Suppressor macrophage treated with lipopolysaccharide for 1 hour (primary cell): ENCODE measurements at places on chromosomes 6 and 20.

- DNase-seq = peak; percentile 62
Observed at GRCh38 chr6:148776321-148777308, 29.8 kb downstream of the UST start.

DNA sequence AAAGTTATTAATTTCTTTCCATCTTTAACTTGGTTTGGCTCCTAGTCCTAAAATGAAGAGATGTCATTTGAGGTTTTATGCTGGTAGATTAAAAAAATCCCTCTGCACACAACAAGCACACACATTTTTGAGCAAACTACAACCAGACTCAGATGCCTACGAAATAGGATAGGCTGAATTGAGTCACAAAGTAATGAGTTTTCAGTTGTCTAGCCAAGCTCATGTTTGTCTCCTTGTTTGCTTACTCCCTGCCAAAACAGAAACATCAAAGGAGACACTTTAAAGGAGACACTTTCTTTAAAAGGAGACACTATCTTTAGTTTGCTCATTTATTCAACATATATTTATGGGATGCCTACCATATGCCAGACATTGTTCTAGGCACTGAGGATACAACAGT is 56.2 kb downstream of the TPBG start:
- no peak for DNase-seq

DNA sequence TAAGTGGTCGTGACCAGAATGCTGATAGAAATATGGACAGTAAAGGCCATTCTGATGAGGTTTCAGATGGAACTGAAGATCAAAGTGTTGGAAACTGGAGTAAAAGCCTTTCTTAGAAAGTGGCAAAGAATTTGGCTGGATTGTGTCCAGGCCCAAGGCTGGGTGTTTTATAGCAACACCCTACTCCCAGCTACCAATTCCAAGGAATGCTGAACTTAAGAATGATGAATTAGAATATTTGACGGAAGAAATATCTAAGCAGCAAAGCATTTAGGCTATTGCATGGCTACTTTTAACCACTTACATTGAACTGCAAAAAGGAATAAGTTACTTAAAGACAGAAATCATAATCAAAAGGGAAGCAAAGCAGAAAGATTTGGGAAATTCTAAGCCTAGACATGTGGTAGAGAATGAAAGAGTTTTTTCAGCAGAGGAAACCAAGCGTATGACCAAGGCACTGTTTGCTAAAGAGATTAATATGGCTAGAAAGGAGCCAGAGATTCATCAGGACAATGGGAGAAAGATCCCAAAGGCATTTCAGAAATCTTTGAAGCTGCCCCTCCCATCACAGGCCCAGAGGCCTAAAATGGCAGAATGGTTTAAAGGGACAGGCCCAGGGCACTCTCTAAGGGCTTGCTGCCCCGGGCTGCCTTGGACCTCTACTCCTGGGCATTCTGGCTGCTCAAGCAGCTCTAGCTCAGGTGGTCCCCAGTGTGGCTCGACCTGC is 25.8 kb downstream of the SDHAF4 start:
- DNase-seq = no peak

- DNase-seq = no peak
Observed at GRCh38 chr20:21936720-21937380, 231.4 kb downstream of the PAX1 start.

GRCh38 chr6:27962506-27962905 is 5.5 kb downstream of the OR2B6 start:
- no peak for DNase-seq

DNA sequence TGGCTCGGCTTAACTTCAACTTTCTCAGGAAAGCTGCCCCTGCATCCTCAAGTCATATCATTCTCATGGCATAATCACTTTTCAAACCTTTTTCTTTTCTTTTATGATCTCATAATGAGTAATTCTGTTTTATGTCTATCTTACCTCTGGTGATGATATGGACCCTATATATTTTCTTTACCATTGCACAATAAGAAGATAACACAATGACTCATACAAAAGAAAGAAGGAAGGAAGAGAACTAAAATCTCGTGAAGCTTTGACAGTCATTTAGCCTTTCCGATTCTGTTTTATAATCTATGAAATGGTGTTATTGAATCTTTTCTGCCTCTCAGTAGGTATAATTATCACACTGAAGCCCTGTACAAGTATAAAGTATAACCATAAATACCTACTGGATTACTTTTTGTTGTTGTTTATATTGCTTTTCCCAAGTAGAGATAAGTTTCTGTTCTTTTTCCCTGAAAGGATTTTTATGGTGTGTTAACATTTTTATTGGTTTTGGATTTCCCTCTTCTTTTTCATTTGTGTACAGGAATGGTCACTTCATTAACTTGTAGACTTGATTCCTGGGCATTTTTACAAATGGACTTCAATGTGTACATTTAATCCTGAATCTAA is 300.9 kb downstream of the LAMA2 start:
- DNase-seq = no peak
